NCI-H510A (cell line): ENCODE measurements at places on chromosomes 6 and 20.

DNA sequence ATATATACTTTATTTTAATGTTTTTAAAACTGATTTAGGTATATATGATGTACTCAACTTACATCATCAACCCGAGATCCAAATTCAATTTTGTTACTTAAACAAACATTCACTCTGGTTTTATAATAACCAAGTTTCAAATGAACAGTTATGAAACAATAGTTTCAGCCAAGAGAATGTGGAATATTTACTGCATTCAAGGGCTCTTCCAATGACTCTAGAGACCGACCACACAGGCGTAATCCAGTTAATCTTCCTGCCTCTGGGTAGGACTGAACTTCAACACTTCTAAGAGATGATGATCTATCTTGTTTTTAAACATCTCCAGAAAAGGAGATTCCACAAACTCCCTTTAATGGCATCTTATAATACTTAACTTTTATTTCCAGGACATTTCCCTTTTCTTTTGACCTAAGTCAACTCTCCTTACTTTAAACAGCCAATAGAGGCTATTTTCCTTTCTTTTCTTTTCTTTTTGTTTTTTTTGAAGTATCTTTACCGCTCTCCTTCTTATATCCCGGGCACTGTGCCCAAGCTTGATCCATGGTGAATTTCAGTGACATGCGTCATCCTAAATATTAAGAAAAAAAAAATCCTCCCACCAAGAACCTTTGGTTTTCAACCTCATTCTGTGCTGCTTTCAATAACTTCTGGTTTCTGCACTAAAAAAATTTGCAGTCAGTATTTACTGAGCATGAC lies 110.1 kb downstream of the KIF13A start:
- no peak for DNase-seq

DNA sequence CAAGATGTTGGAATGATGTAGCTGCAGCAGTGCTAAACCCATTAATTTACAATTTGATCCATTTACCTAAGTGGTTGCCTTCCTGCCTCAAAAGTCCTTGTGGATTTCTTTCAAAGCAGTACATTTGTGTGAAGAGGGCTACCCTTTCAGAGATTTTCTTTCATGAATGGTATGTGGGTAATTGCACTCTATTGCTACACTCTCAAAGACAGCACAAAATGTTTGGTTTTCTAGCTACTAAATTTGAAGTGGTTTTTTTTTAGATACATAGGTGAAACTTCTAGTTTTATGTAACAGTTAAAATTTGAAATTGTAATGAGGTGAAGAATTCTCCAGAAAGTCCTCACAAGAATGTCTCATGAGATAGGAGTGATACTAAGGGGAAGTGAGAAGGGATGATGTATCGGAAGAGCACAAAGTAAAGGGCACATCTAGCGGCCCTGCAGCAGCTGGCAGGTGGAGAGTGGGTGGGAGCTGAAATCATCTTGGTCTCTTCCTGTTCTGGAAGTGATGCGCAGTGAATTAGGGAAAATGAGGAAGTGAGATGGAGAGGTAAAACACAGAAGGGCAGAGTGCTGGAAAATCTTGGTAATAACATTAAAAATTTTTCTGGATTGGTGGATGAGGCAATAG lies 236.8 kb upstream of the MAN1A1 start:
- DNase-seq: no peak

- DNase-seq: no peak
Observed at GRCh38 chr20:61331543-61331942, 79.5 kb downstream of the CDH4 start.

DNA sequence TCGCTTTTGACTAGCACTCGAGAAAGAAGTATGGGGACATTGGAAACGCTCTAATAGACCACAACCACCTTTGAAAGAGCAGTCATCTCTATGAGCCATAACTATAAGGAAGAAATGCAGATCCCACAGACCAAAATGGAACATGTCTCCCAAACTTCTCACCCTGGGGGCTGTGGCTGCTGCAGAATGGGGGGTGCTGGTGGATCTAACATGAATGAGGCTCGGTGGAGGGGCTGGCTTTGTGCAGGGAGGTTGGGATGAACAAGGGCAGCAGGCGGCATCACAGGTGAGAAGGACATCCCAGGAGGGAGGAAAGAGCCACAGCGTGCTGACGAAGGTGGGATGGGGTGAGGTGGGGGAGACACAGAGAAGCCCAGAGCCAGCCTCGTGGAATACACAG lies 10.5 kb upstream of the CCR6 start:
- no peak for DNase-seq

DNA sequence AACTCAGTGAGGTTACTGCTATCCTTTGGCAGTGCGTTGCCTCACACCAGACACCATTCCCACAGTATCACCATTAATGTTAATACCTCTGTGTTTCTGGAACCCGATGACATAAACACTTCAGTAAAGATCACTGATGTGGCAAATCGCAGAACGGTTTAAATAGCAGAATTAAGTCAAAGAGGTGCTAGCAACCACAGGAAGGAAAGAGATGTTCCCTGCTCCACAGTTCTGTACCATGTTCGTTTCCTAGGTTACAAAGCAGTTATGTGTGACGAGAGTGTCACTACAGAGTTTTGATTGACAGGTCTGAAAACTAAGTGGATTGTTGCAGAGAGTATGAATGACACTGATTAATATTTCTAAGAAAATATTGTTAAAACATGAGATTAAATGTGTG lies 272.3 kb downstream of the KHDRBS2 start:
- DNase-seq: no peak

GRCh38 chr20:6663104-6663503 lies 104.4 kb upstream of the BMP2 start:
- no peak for DNase-seq

DNA sequence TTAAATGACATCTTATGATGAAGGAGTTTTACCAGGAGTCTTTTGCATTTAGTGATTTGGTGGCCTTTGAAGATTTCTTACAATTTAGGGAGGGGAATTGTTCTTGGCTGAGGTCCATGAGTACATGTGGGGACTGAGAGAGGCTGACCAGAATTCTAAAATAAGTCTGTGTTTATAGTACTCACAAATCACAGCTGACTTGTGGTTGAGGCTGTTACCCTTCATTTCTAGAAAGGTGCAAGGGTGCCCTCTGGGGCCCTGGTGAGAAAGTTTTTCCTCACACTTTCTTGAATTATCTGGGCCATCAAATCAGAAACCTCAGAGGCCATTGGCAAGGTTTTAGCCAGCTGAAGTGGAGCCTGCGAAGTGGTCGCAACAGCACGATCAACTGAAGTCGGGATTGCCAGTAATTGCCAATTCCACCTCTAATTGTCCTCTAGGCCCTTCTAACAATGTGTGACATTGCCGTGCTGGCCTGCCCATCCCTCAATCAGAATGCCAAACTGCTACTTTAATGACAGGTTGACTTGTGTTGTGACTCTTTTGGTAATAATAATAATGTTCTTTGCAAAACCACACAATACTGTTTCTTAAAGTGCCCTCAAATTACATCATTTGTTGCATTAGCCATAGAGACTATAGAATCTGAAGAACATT lies 221.6 kb downstream of the OGFRL1 start:
- no peak for DNase-seq

GRCh38 chr6:133958791-133959190 lies 5.8 kb downstream of the TBPL1 start:
- no peak for DNase-seq

DNA sequence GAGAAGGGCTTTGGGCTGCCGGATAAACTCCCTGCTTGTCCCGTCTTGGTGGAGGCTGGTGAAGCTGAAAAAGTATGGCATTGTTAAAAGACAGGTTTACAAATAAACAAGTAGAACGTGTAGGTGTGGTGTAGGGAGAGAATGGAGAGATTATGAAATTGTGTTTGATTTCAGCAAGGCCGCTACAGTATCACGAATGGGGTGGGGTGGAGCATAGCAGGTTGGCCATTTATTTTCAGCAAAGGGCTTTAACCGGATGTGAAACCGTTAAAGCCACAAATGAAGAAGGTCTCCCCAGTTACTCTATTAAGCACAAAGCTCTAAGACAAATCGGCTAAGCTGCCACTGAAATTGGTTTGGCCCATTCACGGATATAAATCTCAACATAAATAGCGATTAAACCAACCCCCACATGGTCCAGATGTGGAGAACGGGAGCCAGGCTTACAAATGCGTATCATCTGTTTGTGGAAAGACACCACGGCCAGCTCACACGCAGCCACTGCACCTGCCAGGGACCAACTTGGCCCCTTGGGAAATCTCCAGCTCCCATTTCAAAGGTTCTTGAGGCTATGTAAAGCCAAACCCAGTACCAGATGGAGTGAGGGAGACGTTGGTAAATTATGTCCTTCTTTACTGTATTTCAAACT lies 94.0 kb downstream of the ZMYND8 start:
- no peak for DNase-seq

DNA sequence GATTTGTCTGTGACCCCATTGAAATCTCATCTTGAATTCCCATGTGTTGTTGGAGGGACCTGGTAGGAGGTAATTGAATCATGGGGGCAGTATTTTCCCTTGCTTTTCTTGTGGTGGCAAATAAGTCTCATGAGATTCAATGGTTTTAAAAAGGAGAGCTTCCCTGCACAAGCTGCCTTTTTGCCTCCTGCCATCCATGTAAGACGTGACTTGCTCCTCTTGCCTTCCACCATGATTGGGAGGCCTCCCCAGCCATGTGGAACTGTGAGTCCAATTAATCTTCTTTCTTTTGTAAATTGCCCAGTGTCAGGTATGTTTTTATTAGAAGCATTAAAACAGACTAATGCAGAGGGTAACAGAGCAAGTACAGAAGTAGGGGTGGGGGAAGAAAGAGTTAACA lies 1097.0 kb upstream of the ADGRB3 start:
- DNase-seq: no peak

DNA sequence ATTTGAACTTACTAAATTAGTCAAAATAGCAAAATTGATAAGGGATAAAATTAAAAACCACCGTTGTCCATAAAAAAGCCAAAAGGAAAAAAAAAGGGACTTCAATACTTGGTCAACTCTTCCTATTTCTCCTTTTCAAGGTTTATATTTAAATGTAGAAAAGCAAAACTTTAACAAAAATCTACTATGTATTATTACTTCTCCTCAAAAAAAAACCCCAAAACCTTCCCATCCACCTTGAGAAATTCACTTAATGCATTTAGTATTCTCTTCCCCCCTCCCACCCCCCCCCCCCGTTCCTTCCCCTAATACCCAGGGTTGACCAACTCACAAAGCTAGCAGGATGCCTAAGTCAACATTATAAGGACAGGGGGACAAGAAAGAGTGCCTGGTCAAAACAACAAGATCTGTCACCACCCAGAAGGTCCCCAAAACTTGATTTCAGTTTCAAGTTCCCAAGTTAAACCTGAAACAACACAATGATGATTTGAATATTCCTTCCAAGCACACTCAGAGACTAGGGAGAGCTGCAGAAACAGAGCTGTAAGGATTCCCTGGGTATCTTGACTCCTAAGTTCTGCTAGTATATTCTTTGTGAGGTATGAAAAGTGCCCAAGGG lies 14.6 kb downstream of the GMDS start:
- DNase-seq: no peak

DNA sequence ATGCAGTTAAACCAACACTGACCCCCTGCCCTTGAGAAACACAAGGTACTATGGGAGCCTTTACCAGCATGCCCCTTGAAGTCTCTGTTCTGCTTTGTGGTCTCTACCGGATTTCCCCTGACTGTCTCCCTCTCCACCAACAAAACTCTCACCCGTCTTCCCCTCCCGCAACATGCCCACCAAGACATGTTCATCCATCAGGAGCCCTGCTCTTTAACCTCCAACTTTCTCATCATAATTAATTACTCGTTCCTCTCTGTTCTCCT lies 1.1 kb downstream of the ZNF165 start:
- DNase-seq: no peak

- DNase-seq: no peak
Observed at GRCh38 chr6:64429926-64430325, 794.3 kb downstream of the PHF3 start.

- no peak for DNase-seq
Observed at GRCh38 chr20:24937579-24937978, 11.5 kb upstream of the CST7 start.

GRCh38 chr6:36815962-36816735 lies 23.1 kb downstream of the CPNE5 start:
- no peak for DNase-seq
